Muscle of leg (tissue), 16 donors: ENCODE measurements at places on chromosomes 12 and 14.

DNA sequence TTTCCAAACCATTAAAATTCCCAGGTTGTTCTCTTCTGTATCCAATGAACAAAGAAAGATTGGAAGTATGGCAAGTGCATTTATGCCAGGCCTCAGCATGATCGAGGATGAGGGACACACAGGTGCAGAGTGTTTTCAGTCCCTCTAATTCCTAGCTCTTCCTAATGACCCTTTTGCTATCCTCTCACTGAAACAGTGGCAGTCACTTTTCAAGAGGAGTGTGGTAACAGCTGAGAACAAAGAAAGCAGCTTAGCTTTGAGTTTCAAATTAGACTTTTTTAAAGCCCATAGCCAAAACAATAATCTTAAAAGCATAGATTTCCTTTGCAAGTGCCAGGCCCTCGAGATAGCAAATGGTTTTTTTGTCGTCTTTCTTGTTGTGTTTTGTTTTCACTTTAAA is 110.8 kb downstream of the KCNH5 start:
- no peak for DNase-seq

GRCh38 chr12:107568718-107569117 is 116.9 kb upstream of the PWP1 start:
- DNase-seq: no peak

DNA sequence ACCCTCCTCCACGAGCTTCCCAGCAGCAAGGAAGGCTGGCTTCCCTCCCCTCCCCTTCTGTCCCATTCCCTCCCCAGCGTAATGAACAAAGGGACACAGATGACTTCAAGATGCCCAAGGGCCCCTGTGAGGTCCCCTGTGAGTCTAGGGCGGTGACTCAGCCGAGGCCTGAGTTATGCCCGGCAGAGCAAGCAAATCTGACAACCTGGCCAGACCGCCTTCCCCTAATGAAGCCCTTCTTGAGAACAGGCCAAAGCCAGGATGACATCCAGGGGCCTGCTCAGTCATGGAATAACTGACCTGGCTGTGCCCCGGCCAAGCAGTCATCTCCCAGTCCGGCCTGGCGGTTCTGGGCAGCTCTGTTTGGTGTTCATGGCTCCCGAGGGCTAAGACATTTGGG is 89.2 kb downstream of the DICER1 start:
- peak; percentile 20 for DNase-seq

- DNase-seq: peak; percentile 38
These were observed 185.1 kb upstream of the CDKN3 start for GRCh38 chr14:54211551-54212308.

DNA sequence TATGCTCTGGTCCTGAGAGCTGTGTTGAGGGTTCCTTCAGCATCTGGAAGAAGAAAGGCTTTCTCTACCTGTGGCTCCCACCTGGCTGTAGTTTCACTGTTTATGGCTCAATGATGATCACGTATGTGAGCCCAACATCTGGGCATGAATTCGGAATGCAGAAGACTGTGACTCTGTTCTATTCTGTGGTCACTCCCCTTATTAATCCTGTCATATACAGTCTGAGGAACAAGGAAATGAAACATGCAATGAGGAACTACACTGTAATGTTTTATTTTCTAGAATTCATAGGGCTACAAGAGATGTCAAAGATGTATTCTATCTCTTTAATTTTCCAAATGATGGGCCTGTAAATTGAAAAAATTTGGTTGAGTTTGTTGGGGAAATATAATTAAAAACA is 10.8 kb upstream of the OR11G2 start:
- no peak for DNase-seq

DNA sequence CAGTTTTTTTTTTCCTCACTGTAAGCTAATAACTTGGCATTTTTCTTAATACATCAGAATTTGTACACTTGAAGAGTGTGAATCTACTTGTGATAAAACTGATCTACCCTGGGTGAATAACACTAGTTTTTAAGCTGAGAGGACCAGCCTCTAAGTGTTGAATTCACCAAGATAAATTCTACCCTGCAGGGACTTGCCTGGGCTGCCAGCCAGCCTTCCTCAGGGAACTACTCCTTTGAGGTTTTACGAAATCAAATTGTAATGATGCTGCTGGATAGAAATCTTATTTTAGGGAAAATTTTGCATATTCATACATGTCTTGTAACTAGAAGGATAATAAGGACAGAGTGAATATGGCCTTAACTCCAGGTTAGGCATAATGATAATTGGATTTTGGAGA is 1.9 kb downstream of the MED21 start:
- no peak for DNase-seq

DNA sequence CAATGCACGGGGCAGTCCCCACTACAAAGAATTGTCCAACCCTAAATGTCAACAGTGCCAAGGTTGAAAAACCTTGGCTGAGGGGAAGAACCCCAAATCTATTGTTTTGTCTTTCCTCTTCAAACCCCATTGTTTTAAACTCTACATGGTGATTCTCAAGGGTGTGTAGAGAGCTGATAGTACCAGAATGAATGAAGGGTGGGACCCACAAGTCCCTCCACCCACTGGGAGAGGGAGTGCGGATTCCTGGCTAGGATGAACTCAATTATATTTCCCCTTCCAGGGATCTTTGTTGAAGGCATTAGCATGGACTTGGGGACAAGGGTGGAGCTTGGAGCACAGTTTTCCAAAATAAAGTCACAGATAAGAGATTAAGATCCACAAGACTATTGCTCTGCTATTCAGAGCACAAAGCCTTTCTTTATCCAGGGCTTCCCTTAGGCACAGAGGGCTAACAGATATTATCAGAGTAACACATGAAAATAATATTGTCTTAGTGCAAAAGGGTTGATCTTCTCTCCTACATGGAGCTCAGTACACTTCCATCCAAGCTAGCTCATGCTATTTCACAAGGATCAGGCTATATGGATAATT is 755.1 kb upstream of the TBX3 start:
- DNase-seq: no peak

- DNase-seq: peak; percentile 32
These were observed 60.5 kb downstream of the CRADD start for GRCh38 chr12:93737457-93738198.

GRCh38 chr14:26741711-26742212 is 143.9 kb upstream of the NOVA1 start:
- peak; percentile 81 for DNase-seq

- DNase-seq: peak; percentile 25
These were observed 29.6 kb upstream of the YAF2 start for GRCh38 chr12:42267413-42268190.

- no peak for DNase-seq
These were observed 106.4 kb downstream of the SLC8A3 start for GRCh38 chr14:70082394-70082793.

GRCh38 chr14:96829791-96830190 is 32.6 kb downstream of the VRK1 start:
- no peak for DNase-seq
